ENCODE measurements at places on chromosomes 16 and 17. TPM values are rescaled to one million over a fixed set of nuclear protein-coding genes. Genes with fewer than 3 reads are reported as not detected.

PCGF2 gene
- 8.5 TPM for total RNA-seq

TNFRSF12A gene
- 162 TPM for total RNA-seq

HAS3 gene
- 1.2 TPM for total RNA-seq

COX6A2 gene
- not detected for total RNA-seq

GAS2L2 gene
- not detected for total RNA-seq

PSMD11 gene
- 42.5 TPM for total RNA-seq

RNF166 gene
- 22.3 TPM for total RNA-seq

SYNRG gene
- total RNA-seq = 11.4 TPM

SNAI3 gene
- total RNA-seq = not detected

SEPTIN12 gene
- total RNA-seq = not detected

HOXB3 gene
- total RNA-seq = 4.1 TPM

CFAP119 gene
- total RNA-seq = 0.60 TPM

ARL5C gene
- total RNA-seq = not detected

SPG7 gene
- 46.0 TPM for total RNA-seq

DDX5 gene
- 263 TPM for total RNA-seq

GPR179 gene
- not detected for total RNA-seq

C16orf89 gene
- total RNA-seq = 0.82 TPM

KRTAP4-1 gene
- total RNA-seq = not detected

ZG16B gene
- total RNA-seq = 2.1 TPM

IKZF3 gene
- not detected for total RNA-seq

KLHL11 gene
- 11.2 TPM for total RNA-seq

CCL15 gene
- total RNA-seq = not detected

KCNJ2 gene
- total RNA-seq = under 0.01 TPM

KRTAP2-3 gene
- total RNA-seq = not detected

NETO2 gene
- total RNA-seq = 16.6 TPM

COPZ2 gene
- total RNA-seq = 88.6 TPM

FBXO39 gene
- not detected for total RNA-seq
